ENCODE measurements at places on chromosomes 7 and 10.

GRCh38 chr7:96415293-96415940 lies 93.5 kb upstream of the SLC25A13 start:
- DNase-seq, result no peak

- DNase-seq, result no peak
These were observed 30.5 kb upstream of the SRGN start for GRCh38 chr10:69057261-69057950.

GRCh38 chr7:132576721-132577085 lies 433 bp upstream of the PLXNA4 start:
- DNase-seq, result no peak

DNA sequence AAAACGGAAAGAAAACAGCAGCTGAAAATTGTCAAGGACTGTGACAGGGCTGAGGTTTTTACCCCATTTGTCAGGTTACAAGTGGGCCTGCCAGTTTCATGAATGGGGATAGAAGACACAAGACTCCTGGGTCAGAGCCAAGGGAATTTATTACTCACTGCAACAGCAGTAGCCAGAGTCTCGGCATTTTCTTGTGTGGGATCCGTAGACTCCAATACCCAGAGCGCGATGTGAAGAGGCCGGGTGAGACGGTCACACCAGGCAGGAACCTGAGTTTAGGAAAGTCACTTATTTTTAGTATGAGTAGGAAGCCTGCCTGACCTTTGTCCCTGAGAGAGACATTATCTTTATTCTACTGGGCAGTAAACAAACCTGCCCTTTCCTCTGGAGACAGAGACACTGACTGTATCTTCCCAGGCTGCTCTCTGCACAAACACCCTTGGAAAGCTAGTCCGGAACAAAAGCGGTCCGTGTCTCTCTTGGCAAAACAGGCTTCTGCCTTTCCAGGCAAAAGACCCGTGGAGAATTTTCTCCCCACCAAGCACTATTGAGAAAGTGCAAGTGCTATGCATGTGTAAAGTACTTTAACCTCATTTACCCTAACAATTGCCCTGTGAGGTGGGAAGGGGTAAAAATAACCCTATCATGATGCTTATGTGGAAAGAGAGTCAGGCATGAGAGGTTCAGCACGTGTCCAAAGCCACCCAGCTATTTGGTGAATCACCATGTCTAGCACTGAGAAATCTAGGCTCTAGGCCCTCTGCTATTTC lies 58.4 kb downstream of the JCAD start:
- no peak for DNase-seq

GRCh38 chr7:44310221-44310848 lies 15.1 kb downstream of the CAMK2B start:
- DNase-seq, result no peak

- DNase-seq, result no peak
These were observed 873 bp downstream of the PRKAR2B start for GRCh38 chr7:107045195-107045960.

GRCh38 chr10:88886557-88886956 lies 6.5 kb downstream of the STAMBPL1 start:
- no peak for DNase-seq

DNA sequence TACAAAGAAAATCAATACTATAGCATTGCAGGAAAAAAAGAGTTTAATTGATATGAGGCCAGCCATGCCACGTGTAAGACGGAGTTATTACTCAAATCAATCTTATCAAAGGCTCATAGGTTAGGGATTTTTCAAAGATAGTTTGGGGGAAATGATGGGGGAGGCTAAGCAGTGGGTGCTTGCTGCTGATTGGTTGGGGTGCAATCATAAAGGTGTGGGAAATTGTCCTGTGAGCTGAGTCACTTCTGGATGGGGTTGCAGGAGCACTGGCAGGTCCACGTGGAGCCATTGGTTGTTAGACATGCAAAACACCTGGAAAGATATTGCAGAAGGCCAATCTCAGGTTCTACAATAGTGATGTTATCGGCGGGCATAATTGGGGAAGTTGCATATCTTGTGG lies 319.2 kb upstream of the COBL start:
- DNase-seq, result no peak

DNA sequence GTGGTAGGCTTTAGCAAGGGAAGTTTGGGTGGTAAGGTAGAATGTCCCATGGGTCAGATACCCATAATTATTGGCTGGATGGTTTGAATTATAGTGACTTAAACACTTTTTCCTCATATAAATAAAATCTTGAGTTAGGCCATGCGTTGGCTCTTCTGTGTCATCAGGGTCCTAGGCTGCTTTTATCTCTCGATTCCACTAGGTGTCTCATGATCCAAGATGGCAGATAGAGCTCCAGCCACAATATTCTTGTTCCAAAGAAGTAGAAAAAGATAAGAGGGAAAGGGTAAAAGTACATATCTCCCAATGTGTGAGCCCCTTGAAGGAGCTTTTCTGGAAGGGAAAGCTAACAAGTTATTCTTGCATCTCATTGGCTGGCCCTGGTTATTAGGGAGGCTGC lies 144.7 kb downstream of the GRK5 start:
- no peak for DNase-seq

DNA sequence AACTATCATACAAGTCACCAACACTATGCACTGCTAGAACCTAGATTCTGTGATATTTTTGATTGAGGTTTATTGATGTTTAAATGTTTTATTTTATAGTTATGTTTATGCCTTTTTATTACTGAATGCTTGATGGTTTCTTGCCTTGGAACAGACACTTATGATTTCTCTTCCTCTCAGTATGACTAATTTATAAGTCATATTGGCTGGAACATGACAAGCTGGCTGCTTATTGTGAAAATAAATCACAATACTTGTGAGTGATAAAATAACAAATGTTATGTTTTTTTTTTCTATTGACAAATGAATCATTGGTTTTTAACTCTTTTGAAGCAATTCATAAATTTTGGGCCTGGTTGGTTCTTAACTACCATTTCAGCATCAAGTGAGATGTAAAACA lies 142.0 kb upstream of the MALRD1 start:
- DNase-seq, result no peak

GRCh38 chr10:69901628-69902505 lies 100.2 kb downstream of the COL13A1 start:
- no peak for DNase-seq

- DNase-seq, result no peak
These were observed 1288.5 kb upstream of the AUTS2 start for GRCh38 chr7:68309806-68310205.

GRCh38 chr10:51918884-51919325 lies 219.5 kb upstream of the CSTF2T start:
- no peak for DNase-seq

DNA sequence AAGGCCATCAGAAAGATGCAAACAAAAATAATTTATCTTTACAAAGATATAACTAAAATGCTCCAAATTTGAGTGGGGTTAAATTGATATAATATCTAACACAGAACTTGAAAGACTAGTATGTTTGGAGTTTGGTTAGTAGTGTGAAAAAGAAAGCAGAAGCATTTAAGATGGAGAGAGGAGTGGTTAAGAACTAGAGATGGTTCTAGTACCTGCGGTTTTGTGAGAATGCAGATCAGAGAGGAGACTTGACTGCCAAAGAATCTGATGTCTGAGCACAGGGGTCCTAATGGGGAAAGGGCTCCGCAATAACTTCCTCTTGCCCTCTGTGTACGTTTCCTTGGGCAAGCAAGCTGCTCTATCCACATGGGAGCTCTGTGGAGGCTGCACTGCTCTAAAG lies 506.8 kb upstream of the COBL start:
- no peak for DNase-seq

- no peak for DNase-seq
These were observed 35.5 kb downstream of the OGDHL start for GRCh38 chr10:49726593-49726992.

GRCh38 chr10:26112532-26112931 lies 104.0 kb upstream of the GAD2 start:
- DNase-seq, result no peak

DNA sequence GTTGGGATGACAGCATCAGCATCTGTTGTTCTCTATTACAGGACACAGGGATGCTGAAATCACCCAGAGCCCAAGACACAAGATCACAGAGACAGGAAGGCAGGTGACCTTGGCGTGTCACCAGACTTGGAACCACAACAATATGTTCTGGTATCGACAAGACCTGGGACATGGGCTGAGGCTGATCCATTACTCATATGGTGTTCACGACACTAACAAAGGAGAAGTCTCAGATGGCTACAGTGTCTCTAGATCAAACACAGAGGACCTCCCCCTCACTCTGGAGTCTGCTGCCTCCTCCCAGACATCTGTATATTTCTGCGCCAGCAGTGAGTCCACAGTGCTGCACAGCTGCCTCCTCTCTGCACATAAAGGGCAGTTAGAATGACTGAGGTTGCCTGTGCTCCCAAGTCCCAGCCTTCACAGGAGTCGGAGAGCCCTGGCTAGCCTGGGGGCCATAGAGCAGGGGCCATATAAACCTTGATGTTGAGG lies 142.2 kb upstream of the PRSS58 start:
- no peak for DNase-seq

- no peak for DNase-seq
These were observed 9.4 kb downstream of the HDAC9 start for GRCh38 chr7:18504965-18505364.

DNA sequence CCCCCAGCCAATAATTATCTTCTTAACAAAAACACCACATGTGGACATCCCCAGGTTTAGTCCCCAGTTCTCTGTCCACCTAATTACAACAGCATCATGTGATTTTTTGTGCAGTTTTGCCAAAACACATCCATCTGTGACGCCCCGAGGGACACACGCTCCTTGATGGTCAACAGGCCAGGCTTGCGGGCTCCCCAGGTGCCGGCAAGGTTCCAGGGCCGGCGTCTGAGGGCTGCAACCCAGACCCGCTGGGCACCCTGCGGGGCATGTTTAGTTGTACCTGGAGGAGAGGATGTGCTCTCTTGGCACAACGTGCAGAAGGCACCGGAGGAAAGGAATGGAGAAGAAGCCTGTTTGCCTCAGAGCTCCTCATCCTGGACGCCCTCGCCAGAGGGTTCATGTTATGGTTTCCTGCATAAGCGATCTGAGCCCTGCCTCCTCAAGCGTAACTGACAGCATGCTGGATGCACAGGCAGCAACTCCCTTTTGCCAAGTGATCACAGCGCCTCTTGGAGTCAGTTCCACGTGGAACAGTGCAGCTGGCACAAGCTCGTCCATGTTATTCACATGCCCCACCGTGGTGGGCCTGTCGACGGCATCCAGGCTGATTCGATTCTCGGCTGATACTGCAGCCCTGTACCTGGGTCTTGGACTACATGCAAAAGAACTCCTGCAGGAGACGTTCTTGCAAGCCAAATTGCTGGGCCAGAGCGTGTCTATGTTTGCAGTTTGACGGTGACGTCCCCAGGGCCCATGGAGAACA lies 41.6 kb downstream of the JAKMIP3 start:
- no peak for DNase-seq

DNA sequence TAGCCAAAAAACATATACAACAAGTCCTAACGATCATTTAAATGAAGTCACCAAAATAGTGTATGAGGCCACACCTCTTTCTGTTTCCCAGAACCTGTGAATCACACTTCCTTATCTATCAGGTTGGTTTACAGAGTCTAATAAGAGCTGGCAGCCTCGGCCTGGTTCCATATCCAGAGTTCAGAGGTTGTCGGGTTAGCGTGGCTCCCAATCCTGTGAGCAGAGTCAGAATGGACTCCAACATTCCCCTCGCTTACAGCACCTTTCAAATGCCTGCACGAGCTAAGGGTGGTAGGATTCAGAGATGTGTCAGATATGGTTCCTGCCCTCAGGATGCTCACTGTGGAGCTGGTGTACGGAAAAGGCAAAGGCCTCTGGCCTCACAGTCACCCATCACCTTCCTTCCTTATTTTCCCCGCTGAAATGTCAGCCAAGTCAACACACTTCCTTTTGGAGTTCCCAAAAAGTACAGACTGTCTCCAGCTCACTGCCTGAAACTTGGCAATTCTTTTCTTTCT lies 6.0 kb downstream of the IL15RA start:
- no peak for DNase-seq

- DNase-seq, result no peak
These were observed 287.3 kb downstream of the FZD1 start for GRCh38 chr7:91551377-91552175.

- no peak for DNase-seq
These were observed 21.8 kb upstream of the PTPRN2 start for GRCh38 chr7:158609313-158609974.

DNA sequence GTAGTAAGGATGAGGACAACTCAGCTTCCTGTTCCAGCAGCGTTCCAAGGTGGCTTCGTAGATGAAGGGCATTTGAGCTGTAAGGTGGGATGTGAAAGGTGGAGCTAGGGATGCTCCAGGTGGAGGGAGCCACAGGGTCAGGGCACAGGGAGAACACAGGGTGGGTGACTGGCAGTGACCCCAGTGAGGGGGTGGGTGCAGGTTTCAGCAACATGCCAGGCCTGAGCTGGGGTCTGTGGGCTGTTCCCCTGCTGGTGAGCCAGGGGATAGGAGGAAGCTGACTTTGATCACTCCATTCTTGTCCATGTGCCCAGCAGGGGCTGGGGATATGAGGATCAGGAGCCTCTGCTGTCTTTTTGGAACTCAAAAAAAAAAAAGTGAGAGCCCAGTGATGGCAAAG lies 33.2 kb downstream of the CDH23 start:
- no peak for DNase-seq

- no peak for DNase-seq
These were observed 119.2 kb downstream of the TMEM178B start for GRCh38 chr7:141193066-141193465.

- DNase-seq, result no peak
These were observed 203.2 kb downstream of the ANK3 start for GRCh38 chr10:60186315-60187071.

- DNase-seq, result no peak
These were observed 109.3 kb upstream of the NANOS1 start for GRCh38 chr10:118920206-118920605.

DNA sequence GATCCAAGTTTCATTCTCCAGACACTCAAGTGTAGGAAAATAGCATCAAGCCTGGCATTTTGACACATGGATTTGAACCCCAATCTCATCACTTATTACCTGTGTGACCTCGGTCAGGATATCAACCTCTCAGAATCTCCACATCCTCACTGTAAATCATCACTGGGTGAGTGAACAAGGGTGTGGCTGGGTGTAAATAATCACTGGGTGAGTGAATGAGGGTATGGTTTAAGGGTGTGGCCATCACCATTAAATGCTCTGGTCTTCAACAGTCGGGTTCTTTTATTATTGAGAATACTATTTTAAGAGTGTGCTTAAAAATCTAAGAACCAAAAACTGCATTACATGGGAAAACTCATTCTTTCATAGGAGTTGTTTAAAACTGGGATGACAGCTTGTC lies 200.1 kb downstream of the DOCK4 start:
- DNase-seq, result no peak

GRCh38 chr7:100102950-100103840 lies 1.8 kb downstream of the AP4M1 start:
- DNase-seq, result no peak

- no peak for DNase-seq
These were observed 483.2 kb upstream of the MKI67 start for GRCh38 chr10:128609460-128609859.

- DNase-seq, result no peak
These were observed 53.0 kb upstream of the INSIG1 start for GRCh38 chr7:155244675-155245074.

Data from activated T-helper 1 cell treated with Interleukin-2 at 50 U/mL for 16 hours (primary cell).